ENCODE measurements at places on chromosomes 6 and 20.

GRCh38 chr6:15239616-15240364, 6.1 kb upstream of the JARID2 start:
- H3K4me1 ChIP-seq = peaks cover 4% of the 10 kb centered on the region
- no peak overlapping the region for H3K4me3 ChIP-seq
- H3K36me3 ChIP-seq = no peaks in the 10 kb centered on the region
- H3K27ac ChIP-seq = no peak overlapping the region
- no peaks in the 10 kb centered on the region for H3K27me3 ChIP-seq
- no peak for DNase-seq

- H3K4me1 ChIP-seq = no peaks in the 10 kb centered on the region
- H3K27me3 ChIP-seq = peaks cover 25% of the 10 kb centered on the region
- H3K27ac ChIP-seq = no peak overlapping the region
- no peak for DNase-seq
- no peaks in the 10 kb centered on the region for H3K36me3 ChIP-seq
- H3K4me3 ChIP-seq = no peak overlapping the region
Measured at GRCh38 chr6:149470948-149471347, 13.9 kb downstream of the ZC3H12D start.

DNA sequence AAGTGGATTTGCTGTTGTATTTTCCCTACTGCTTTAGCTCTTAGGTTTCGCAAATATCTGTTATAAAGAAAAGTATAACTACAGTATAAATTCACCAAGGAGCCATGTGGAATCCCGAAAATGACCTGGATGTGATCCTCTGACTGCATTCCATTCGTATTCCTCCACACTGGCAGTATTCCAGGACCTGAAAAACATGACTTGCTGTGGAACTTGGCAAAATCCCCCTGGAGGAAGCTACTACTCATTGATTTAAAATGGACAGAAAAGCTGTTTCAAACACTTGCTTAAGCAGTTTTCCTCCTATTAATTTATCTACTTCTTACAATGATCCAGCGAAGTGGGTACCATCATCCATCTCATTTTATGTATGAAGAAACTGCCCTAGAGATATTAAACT, 13.3 kb upstream of the ENPP5 start:
- no peaks in the 10 kb centered on the region for H3K27me3 ChIP-seq
- H3K36me3 ChIP-seq = no peaks in the 10 kb centered on the region
- no peak overlapping the region for H3K4me3 ChIP-seq
- peak; percentile 71 for DNase-seq
- H3K27ac ChIP-seq = no peak overlapping the region

- H3K4me1 ChIP-seq = peaks cover 18% of the 10 kb centered on the region
- H3K4me3 ChIP-seq = no peak overlapping the region
- H3K27ac ChIP-seq = peak overlapping the region; percentile 59
- peak; percentile 95 for DNase-seq
- H3K36me3 ChIP-seq = no peaks in the 10 kb centered on the region
Measured at GRCh38 chr6:11921017-11921438, 91.1 kb upstream of the HIVEP1 start.

DNA sequence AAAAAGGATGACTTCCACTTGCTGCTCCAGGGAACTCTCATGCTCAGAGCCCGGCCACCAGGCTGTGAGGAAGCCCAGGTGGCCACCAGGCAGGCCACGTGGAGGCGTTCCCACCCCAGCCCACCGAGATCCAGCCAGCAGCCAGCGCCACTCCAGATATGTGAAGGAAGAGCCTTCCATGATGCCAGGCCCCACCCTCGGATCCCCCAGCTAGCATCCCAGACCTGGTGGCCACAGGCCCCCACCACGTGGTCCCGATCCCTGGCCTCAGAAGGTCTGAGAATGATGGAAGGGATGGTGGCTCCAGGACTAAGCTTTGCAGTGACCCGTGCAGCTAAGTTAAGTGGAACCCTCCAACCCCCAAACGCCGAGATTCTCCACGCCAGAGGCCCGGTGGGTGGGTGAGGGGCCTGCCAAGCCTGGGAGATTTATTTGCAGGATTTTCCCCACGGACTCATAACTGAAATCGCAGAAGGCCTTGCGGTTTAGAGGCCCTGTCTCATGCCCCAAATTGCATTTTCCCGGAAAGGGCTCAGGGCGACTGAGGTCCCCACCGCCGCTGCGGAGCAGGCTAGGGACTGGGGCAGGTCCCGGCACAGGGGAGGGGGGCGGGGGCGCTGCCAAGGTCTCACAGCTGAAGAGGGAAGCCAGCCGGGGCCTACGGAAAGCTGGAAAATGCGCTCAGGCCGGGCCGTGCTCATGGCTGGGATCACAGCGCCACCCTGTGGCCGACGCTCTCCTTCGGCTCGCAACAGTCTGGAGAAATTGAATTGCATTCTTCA, 31.1 kb upstream of the CST7 start:
- no peaks in the 10 kb centered on the region for H3K4me1 ChIP-seq
- H3K4me3 ChIP-seq = no peak overlapping the region
- H3K27ac ChIP-seq = no peak overlapping the region
- no peaks in the 10 kb centered on the region for H3K36me3 ChIP-seq

DNA sequence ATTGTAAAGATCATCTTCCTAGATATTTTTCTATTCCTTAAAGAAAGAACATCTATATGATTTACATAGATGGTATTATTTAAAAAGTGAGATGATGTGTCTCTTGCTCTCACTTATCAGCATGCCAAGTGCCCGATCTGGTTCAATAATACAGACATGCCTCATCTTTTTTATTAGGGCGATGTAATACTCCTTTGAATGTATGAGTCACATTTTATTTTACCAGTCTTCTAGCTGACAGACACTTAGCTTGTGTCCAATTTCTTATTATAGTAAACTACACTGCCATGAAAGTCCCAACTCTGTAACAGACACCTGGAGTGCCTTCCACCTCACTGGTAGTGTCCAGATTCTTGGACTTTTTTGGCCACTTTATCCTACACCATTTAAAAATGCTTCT, 586.6 kb upstream of the BTBD3 start:
- no peak overlapping the region for H3K4me3 ChIP-seq
- no peak overlapping the region for H3K27ac ChIP-seq
- H3K27me3 ChIP-seq = no peaks in the 10 kb centered on the region
- H3K4me1 ChIP-seq = no peaks in the 10 kb centered on the region
- DNase-seq = no peak
- H3K36me3 ChIP-seq = no peaks in the 10 kb centered on the region

GRCh38 chr6:52672412-52673025, 1.6 kb downstream of the TMEM14A start:
- H3K4me3 ChIP-seq = no peak overlapping the region
- H3K4me1 ChIP-seq = peaks cover 8% of the 10 kb centered on the region
- H3K36me3 ChIP-seq = no peaks in the 10 kb centered on the region

GRCh38 chr20:38157635-38158495, 7.2 kb downstream of the TGM2 start:
- peaks cover 14% of the 10 kb centered on the region for H3K4me1 ChIP-seq
- H3K27me3 ChIP-seq = no peaks in the 10 kb centered on the region
- peak; percentile 44 for DNase-seq
- no peak overlapping the region for H3K27ac ChIP-seq
- no peak overlapping the region for H3K4me3 ChIP-seq

Data from IMR-90 (cell line).